ENCODE measurements at places on chromosomes 5 and 9.
A peak's percentile ranks its signal among the peaks of the same experiment; 100 is the strongest.

DNA sequence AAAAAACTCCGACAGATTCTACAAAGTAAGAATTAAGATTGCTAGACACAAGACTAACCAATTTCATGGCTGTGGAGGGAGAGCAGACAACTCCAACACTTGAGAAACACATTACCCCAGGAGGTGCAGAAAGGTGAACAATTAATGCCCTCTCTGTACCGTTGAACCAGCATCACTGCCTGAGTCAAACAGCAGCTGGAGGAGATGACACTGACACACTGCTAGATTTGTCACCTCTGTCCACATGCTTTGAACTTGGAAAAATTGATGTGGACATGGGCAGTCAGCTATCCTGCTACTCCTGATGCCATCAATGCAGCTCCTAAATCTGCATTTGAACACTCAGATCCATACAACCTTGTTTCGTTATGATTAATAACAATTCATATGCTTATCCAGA is 51.7 kb downstream of the GPBP1 start:
- DNase-seq, result no peak

DNA sequence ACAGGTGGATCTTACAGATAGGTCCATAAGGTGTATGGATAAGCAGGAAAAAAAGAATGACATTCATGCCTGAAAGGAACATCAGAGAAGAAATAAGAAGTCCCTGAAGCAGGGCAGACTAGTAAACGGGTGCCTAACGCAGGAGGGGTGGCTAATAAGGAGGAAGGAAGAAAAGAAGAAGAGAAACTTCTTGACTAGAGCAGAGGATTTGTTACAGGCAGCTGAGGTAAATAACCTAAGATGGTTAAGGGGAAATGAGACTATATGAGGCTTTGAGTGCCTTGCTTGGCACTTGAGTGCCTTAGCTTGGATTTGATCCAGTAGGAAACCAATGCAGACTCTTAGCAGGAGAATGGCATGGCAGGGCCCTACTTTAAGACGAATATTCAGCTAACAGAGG is 313.5 kb upstream of the PDE4D start:
- DNase-seq, result no peak

- no peak for DNase-seq
These were observed 158.9 kb upstream of the EGFLAM start for GRCh38 chr5:38099205-38100168.

- no peak for DNase-seq
These were observed 77.5 kb upstream of the SPATA31D4 start for GRCh38 chr9:81850724-81851123.

DNA sequence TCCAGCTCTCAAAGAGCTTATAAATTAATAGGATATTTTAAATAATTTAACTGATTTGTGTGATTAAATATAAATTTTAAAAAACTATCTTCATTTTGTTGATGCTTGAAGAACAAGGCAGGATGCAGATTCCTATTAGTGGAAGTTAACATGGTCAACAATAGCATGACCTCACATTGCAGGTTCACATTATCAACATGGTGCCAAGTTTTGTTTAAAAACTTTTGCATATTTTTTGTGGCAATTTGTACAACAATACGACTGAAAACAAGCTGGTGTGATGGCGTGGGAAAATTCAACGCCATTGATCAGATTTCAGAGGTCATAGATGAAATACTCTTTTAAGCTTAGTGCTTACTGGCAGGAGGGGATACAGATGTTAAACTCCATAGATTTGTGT is 114.1 kb upstream of the MYO10 start:
- DNase-seq, result no peak

DNA sequence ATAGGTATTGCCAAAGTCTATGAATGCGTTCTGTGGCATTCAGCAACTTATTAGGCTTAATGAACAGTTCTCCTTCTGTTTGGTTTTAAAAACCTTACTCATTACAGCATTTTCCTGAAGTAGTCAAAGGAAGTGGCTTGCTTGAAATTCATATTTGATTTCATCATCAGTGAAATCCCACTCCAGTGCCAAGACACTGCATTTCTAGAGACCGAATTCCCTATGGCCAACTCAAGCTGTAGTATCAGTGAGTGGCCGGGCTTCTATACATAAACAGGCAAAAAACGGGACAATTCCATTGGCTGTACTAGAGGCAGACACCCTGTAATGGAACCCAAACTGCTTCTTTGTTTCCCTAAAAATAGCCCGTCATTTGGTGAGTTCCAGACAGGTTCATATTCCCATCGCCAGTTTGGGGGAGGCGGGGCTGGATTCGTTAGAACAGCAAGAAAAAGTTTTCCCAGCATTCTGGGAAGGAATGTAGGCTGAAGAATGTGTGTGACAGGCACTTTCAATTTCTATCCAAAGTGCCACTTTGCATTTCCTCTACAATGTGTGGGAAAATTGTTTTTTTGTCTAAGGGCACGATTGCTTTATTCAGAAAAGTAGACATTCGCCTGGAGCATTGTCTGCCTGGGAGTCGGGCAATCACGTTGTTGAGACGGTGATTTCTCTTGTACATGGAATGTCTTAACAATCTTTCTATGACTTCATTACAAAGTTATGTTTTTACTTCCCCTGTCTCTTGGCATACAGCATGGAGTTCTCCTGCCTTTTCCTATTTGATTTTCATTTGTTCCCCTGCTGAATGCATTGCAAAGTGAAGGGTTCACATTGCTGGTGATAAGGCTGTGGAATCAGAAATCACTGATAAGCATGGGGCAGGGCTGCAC is 141.8 kb upstream of the MAST4 start:
- DNase-seq, result no peak

- DNase-seq, result no peak
These were observed 351.5 kb upstream of the KLF9 start for GRCh38 chr9:70765946-70766345.

DNA sequence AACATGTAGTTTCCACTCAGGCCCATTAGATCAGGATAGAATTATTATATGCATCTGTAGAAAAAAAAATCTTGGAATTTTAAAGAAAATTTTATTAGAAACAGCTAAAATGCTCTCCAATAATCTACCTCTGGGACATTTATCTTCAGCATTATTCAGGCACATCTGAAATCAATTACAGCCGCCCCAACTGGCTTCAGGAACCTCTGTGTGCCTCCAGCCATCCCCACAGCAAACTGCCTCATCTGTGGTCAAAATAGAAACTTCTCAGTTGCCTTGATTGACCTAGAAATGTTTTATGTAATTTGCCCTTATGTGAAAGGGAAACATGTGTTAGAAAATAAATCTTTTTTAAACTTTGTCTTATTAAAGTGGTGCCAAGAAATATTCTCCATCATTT is 120.1 kb upstream of the LPAR1 start:
- DNase-seq, result no peak

- DNase-seq, result peak; percentile 48
These were observed 52.1 kb downstream of the C9orf50 start for GRCh38 chr9:129568560-129569501.
